ENCODE measurements at places on chromosomes 16 and 17. TPM values are rescaled to one million over a fixed set of nuclear protein-coding genes. Genes with fewer than 3 reads are reported as not detected.

CTRB1 gene
- not detected for total RNA-seq

GUCY2D gene
- 0.19 TPM for total RNA-seq

KRTAP4-9 gene
- total RNA-seq: not detected

PRR11 gene
- 2.5 TPM for total RNA-seq

ZDHHC7 gene
- total RNA-seq: 54.4 TPM

KRT40 gene
- total RNA-seq: not detected
